RWPE2 (cell line): ENCODE measurements at places on chromosomes 16 and 17.

GRCh38 chr17:33874617-33875060, 380.4 kb upstream of the CCL2 start:
- DNase-seq: no peak
- no peak overlapping the region for H3K27ac ChIP-seq
- H3K36me3 ChIP-seq: no peaks in the 10 kb centered on the region
- peaks cover 3% of the 10 kb centered on the region for H3K4me1 ChIP-seq

DNA sequence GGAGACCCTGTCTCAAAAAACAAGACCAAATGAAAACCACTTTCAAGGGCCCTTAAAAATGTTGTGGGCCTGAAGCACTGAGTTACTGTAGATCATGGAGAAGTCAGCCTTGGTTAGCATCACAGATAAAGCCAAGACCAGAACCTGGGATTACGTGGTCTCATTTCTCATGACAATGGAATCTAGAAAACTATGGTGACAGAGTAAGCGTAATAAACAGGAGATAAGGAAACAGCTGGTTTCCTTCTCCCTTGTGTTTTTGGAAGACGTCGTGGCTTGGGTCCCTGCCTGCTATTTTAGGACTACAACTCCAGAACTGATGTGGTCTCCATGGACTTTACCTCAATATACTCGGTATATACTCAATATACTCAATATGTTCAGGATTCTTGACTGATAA, 180.7 kb upstream of the ZFHX3 start:
- H3K27ac ChIP-seq: no peak overlapping the region
- H3K36me3 ChIP-seq: no peaks in the 10 kb centered on the region
- peaks cover 8% of the 10 kb centered on the region for H3K4me1 ChIP-seq
- no peak for DNase-seq
- peaks cover 6% of the 10 kb centered on the region for H3K27me3 ChIP-seq

- no peaks in the 10 kb centered on the region for H3K4me1 ChIP-seq
- no peak overlapping the region for H3K4me3 ChIP-seq
- peaks cover 11% of the 10 kb centered on the region for H3K27me3 ChIP-seq
- no peaks in the 10 kb centered on the region for H3K36me3 ChIP-seq
- no peak overlapping the region for H3K27ac ChIP-seq
Measured at GRCh38 chr17:65470783-65471182, 90.7 kb downstream of the AXIN2 start.

GRCh38 chr16:59463776-59464175, 729.7 kb upstream of the GOT2 start:
- no peak overlapping the region for H3K4me3 ChIP-seq
- H3K36me3 ChIP-seq: no peaks in the 10 kb centered on the region
- H3K27ac ChIP-seq: peak overlapping the region; percentile 41
- DNase-seq: no peak
- no peaks in the 10 kb centered on the region for H3K27me3 ChIP-seq

DNA sequence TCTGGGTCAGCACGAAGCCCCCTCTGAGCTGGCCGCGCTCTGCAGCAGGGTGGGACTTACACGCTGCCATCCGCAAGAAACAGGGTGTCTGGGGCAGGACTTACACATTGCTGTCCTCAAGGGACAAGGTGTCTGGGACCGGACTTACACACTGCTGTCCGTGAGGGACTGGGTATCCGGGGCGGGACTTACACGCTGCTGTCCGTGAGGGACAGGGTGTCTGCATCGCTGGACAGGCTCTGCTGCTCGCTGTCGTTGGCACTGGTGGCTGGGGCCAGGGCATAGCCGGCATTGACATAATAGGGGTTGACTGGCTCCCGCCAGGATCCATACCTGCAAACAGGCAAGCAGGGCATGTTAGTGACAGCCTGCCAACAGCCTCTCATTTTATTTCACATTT, 31.4 kb downstream of the PDIA2 start:
- no peaks in the 10 kb centered on the region for H3K4me1 ChIP-seq
- H3K27me3 ChIP-seq: no peaks in the 10 kb centered on the region
- peaks cover 34% of the 10 kb centered on the region for H3K36me3 ChIP-seq
- no peak overlapping the region for H3K27ac ChIP-seq
- DNase-seq: no peak

- peaks cover 77% of the 10 kb centered on the region for H3K36me3 ChIP-seq
- no peak overlapping the region for H3K27ac ChIP-seq
- no peaks in the 10 kb centered on the region for H3K27me3 ChIP-seq
- H3K4me1 ChIP-seq: no peaks in the 10 kb centered on the region
- no peak overlapping the region for H3K4me3 ChIP-seq
Measured at GRCh38 chr17:42720996-42721583, 23.8 kb downstream of the EZH1 start.

GRCh38 chr17:19409509-19409908, 1.5 kb upstream of the RNF112 start:
- DNase-seq: no peak
- H3K27ac ChIP-seq: no peak overlapping the region
- H3K36me3 ChIP-seq: no peaks in the 10 kb centered on the region
- no peaks in the 10 kb centered on the region for H3K27me3 ChIP-seq
- no peak overlapping the region for H3K4me3 ChIP-seq

DNA sequence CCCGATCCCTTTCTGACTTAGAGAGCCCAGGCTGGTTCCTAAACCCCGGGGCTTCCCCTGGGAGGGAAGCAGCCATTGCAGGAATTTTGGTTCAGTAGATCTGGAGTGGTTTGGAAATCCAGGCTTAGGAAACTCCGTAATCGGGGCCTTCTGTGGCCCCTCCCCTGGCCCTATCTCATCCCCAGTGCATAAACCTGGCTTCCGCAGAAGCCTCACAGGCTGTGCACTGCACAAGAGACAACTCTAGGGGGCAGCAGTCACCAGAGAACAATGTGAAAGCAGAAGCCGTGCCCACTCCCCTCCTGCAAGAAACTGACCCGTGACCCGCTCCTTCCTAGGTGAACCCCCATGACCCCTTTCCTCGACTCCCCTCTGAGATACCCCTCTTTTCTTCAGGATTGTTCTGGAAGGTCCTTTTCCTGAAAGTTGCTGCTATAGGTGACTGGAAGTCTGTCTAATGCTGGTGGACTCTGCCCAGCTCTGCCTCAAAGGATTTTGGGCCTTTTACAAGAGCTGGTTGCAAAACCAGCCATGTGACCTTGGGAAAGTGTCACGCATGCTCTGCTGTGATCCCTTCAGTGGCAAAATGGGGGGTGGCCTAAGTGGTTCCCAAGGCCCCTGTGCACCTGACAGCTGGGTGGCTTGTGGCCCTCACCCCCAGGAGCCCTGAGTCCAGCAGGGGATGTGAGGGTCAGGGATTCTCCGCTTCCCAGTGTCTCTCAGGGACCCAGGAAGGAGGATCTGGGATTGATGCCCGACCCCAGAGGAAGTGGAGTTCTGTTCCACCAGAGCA, 14.4 kb downstream of the GUCY2D start:
- no peak overlapping the region for H3K4me3 ChIP-seq
- no peaks in the 10 kb centered on the region for H3K27me3 ChIP-seq
- no peak for DNase-seq
- H3K36me3 ChIP-seq: no peaks in the 10 kb centered on the region
- peaks cover 35% of the 10 kb centered on the region for H3K4me1 ChIP-seq

DNA sequence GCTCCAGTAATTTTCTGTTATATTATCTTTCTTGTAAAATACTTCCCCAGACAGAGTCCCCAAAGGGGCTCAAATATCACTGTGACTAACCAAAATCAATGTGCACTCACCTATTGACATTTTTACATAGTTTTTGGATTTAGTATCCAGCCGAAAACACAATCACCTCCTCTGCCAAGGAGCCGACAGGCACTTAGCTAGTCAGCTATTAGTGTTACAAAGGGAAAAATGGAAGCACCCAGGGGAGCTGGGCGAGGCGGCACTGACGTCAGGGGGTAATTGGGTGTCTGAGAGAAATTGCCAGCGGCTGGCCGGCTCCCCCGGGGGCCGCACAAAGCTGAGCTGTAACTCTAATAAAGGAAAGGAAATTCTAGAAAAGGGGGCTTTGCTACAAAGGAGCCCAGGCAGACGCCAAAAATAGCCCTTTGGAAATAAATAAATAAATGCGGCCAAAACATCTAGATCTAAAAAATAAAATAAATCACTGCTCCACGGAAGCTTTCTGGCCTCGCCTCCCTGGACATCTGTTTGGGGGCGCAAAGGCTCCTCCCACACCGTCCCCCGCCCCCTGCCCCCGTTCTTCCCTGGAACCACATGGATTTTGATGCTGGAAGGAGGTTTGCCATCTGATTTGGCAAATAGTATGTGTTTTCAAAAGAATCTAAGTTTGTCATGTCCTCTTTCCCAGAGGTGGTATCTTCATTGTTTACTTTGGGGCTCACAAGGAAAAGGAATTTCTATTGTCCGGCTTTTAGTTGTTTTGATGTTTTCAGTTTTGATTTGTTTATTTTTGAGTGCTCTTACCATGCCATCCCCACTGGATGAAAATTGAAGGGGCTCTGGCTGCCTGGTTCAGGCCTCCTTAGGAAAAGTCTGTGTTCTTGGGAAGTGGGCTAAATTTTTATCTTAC, 156.7 kb downstream of the ZNF423 start:
- no peak overlapping the region for H3K27ac ChIP-seq
- no peaks in the 10 kb centered on the region for H3K27me3 ChIP-seq
- no peak overlapping the region for H3K4me3 ChIP-seq

GRCh38 chr17:68794636-68795434, 160.4 kb downstream of the ABCA8 start:
- no peak overlapping the region for H3K27ac ChIP-seq
- no peak overlapping the region for H3K4me3 ChIP-seq
- H3K36me3 ChIP-seq: no peaks in the 10 kb centered on the region
- DNase-seq: no peak
- no peaks in the 10 kb centered on the region for H3K27me3 ChIP-seq

DNA sequence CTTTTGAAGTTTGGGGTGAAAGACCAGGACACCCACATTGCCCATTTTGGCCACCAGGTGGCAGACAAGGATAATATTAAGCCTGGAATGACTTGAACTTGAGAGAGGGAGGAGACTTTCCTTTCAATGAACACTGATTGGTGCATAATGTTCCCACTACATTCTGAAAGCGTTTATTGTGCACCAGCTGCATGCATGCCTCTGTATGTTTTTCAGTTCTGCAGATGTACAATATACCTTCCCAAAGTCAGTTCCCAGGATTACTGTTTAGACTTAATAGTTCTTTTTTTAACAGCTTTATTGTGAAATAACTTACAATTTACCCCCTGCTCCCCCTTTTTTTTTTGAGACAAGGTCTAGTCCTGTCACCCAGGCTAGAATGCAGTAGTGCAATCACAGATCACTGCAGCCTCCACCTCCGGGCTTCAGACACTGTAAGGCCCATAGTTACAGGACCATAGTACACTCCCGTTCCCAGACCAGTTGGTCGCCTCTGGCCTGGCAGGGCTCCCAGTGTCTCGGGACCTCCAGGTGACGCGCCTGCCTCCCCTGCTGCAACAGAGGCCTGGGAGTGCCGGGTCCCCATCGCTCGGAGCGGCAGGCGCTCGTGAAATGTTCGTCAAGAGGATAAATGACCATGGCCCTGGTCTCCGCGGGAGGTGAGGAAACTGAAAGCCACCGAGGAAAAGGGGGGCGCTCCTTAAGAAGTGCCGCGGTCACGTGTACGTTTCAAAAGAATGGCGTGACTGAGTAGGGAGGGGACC, 12.2 kb downstream of the CES2 start:
- H3K27ac ChIP-seq: peak overlapping the region; percentile 49
- peak overlapping the region; percentile 25 for H3K4me3 ChIP-seq
- DNase-seq: no peak
- no peaks in the 10 kb centered on the region for H3K4me1 ChIP-seq
- H3K27me3 ChIP-seq: no peaks in the 10 kb centered on the region

DNA sequence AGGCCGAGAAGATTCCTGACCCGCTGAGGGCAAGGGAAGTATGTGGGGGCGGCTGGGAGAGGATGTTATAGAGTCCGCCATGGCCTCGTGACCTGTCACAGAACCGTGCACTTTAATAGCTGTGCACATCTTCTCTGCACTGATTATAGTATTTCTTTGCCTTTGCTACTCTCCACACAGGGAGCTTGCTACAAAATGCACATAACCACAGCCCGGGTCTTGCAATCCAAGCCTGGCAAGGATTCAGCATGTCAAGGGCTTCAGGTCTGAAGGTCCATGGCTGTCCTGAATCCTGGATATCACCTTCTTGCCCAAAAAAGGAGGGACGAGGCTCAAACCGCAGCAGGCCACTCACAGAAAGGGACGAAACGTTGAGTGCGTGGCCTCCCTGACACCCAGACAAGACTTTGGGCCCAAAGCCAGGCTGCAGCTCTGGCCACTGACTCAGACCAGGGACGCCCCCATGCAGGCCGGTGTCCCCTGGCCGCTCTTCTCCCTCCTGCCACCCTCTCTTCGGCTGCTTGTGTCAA, 43.7 kb downstream of the USP22 start:
- no peak for DNase-seq
- H3K27me3 ChIP-seq: no peaks in the 10 kb centered on the region
- no peak overlapping the region for H3K27ac ChIP-seq
- H3K36me3 ChIP-seq: peaks cover 37% of the 10 kb centered on the region
- H3K4me1 ChIP-seq: no peaks in the 10 kb centered on the region

DNA sequence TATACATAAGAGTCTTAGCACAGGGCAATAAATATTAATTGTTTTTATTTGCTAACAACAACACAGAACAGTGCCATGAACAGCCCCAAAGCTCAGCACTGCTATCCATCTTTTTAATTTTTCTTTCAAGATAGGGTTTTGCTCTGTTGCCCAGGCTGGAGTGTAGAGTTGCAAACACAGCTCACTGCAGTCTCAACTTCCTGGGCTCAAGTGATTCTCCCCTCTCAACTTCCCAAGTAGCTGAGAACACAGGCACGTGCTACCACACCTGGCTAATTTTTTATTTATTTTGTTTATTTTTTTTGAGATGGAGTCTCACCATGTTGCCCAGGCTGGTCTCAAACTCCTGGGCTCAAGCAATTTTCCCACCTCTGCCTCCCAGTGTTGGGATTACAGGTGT, 47.6 kb upstream of the AKAP1 start:
- H3K27me3 ChIP-seq: no peaks in the 10 kb centered on the region
- H3K27ac ChIP-seq: no peak overlapping the region
- DNase-seq: no peak
- H3K36me3 ChIP-seq: no peaks in the 10 kb centered on the region

GRCh38 chr17:21250854-21251253, 2.4 kb downstream of the NATD1 start:
- no peaks in the 10 kb centered on the region for H3K27me3 ChIP-seq
- H3K36me3 ChIP-seq: no peaks in the 10 kb centered on the region
- no peak for DNase-seq
- H3K4me3 ChIP-seq: no peak overlapping the region
- H3K4me1 ChIP-seq: peaks cover 10% of the 10 kb centered on the region
- no peak overlapping the region for H3K27ac ChIP-seq

DNA sequence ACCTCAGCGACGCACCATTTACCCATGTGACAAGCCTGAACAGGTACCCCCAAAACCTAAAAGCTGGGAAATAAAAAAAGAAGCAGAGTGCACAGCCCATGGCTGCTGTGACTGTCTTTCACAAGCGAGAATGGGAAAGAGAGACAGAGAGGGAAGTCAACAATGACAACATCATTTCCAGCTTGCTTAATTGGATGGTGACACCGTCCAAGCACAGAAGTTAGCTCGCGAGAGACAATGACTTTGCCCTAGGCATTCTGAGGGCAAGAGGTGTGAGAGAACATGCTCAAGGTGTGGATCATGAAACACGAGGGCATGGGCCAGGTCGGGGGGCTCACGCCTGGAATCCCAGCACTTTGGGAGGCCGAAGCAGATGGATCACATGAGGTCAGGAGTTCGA, 19.3 kb upstream of the NSMCE1 start:
- no peaks in the 10 kb centered on the region for H3K36me3 ChIP-seq
- no peak overlapping the region for H3K27ac ChIP-seq
- no peak for DNase-seq
- H3K4me1 ChIP-seq: peaks cover 16% of the 10 kb centered on the region
- H3K27me3 ChIP-seq: no peaks in the 10 kb centered on the region
- H3K4me3 ChIP-seq: no peak overlapping the region

GRCh38 chr17:48598736-48599135, 5.2 kb upstream of the HOXB5 start:
- no peak overlapping the region for H3K4me3 ChIP-seq
- no peaks in the 10 kb centered on the region for H3K27me3 ChIP-seq
- no peak for DNase-seq
- H3K27ac ChIP-seq: no peak overlapping the region
- peaks cover 6% of the 10 kb centered on the region for H3K4me1 ChIP-seq
- H3K36me3 ChIP-seq: no peaks in the 10 kb centered on the region
